ENCODE measurements at places on chromosomes 6 and 20. TPM values are rescaled to one million over a fixed set of nuclear protein-coding genes. Genes with fewer than 3 reads are reported as not detected.

- no peak overlapping the region for H3K4me3 ChIP-seq
- H3K27ac ChIP-seq = no peak overlapping the region
- peaks cover 1% of the 10 kb centered on the region for H3K4me1 ChIP-seq
Measured at GRCh38 chr6:45681860-45682511, 304.3 kb upstream of the SUPT3H start.

- DNase-seq = no peak
- H3K27ac ChIP-seq = peak overlapping the region; percentile 66
- H3K4me1 ChIP-seq = peaks cover 13% of the 10 kb centered on the region
- no peaks in the 10 kb centered on the region for H3K36me3 ChIP-seq
- H3K4me3 ChIP-seq = peak overlapping the region; percentile 68
- no peaks in the 10 kb centered on the region for H3K27me3 ChIP-seq
Measured at GRCh38 chr6:34695729-34696188, 808 bp downstream of the ILRUN start.

DNA sequence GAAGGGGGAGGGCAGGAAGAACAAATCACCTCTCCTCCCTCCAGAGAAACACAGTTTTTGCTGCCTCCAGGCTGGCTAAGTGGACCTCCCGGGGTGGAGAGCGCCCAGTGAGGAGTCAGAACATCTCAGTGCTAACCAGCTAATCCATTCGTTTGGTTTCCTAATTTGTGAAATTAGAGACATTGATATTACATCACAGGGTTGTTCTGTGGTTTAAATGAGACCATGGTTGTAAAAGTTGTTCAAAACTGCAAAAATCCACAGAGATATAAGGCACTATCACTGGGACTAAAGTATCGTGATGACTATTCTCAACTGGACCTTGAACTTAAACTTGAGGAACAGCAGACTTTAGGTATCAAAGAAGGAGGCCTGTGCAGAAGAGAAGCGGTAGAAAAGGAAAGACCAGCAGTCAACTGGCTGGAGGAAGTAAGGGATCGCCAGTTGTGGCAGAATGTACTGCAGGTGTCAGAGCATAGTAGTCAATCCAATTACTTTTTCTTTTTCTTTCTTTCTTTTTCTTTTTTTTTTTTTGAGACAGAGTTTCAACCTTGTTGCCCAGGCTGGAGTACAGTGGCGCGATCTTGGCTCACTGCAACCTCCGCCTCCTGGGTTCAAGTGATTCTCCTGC lies 33.9 kb downstream of the RIPOR2 start:
- no peaks in the 10 kb centered on the region for H3K27me3 ChIP-seq
- no peak overlapping the region for H3K27ac ChIP-seq
- no peak overlapping the region for H3K4me3 ChIP-seq
- DNase-seq = no peak
- no peaks in the 10 kb centered on the region for H3K36me3 ChIP-seq

DNA sequence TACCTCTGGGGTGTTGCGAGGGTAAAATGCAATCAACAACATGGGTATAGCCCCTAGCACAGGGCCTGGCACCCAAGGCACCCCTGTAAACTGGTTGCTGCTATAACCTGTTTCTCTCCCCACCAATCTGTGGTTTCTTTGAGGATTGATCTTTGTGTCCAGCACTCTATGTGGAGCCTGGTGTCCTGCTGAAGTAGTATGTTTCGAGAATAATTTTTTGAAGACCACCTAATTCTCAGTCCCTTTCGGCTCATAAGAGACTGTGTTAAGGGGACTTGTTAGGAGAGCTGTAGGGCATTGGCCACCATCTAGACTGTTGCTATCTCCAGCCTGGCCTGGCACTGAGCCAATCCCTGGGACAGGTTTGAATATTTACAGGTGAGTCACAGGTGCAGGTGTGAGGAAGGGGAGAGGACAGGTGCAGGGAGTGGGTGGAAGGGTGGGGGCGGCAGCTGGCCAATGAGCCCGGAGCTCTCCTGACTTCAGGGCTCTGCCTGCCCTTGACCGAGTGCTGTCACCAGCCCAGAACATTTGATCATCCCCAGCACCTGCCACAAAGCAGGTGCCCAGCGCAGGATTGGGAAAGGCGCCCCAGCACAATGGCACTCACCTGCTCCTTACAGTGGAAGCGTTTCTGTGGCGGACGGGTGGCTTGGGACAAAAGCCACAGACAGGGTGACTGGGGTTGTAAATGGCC lies 8.1 kb upstream of the C20orf144 start:
- no peaks in the 10 kb centered on the region for H3K36me3 ChIP-seq
- H3K4me3 ChIP-seq = no peak overlapping the region
- H3K27ac ChIP-seq = peak overlapping the region; percentile 45

DNA sequence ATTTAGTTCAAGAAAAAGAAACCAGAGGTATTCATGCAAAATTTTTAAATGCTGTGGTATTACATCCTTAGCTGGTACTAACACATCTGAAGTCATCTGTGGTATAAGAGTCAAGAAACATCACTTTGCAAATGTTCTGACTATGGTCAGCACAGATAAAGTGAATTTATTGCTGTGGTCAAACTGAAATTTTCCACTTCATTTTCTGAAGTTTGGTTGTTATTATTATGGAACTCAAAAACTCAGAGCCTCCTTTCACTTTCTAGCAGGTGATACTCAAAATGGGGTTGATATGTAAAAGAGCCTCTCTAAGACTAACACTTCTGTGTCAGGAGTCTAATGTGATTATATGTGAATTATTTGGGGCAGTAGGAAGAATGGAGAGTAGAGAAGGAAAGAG lies 257.8 kb downstream of the RNGTT start:
- H3K4me1 ChIP-seq = no peaks in the 10 kb centered on the region
- H3K27ac ChIP-seq = no peak overlapping the region
- no peaks in the 10 kb centered on the region for H3K27me3 ChIP-seq
- no peak for DNase-seq

- no peaks in the 10 kb centered on the region for H3K36me3 ChIP-seq
- no peak overlapping the region for H3K4me3 ChIP-seq
Measured at GRCh38 chr20:41167481-41168253, 30.3 kb downstream of the PLCG1 start.

DNA sequence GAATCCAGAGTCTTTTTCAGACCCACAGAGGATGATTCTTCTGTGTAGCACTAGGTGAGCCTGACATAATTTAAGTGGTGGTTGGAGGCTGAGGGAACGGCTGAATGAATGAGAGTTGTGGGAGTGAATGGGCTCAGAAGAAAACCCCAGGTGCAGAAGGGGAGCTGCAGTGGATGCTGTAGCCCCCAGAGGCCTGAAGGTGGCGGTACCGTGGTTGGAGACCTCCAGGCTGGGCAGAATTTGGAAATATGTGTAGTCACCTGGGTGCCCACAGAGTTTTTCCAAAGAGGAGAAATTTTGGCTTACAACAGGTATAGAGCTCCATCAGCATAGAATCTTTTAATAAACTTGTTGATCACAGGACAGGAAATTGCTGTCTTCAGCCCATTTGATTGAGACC lies 6.5 kb upstream of the RAET1G start:
- no peak overlapping the region for H3K4me3 ChIP-seq
- H3K27me3 ChIP-seq = no peaks in the 10 kb centered on the region
- DNase-seq = no peak
- no peaks in the 10 kb centered on the region for H3K36me3 ChIP-seq
- H3K27ac ChIP-seq = no peak overlapping the region

DNA sequence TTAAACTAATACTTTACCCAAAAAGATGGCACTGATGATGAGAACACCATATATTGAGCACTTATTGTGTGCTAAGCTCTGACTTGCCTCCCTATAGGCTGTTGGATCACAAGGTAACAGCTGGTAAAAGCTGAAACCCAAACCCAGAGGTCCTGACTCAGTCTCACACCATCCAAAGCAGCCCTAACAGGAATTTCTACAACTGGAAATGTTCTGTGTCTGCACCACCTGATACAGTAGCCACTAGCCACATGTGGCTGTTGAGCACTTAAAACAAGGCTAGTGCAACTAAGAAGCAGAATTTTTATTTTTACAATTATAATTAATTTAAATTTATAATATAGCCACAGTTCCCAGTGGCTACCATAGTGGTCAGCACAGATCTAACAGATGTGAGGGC lies 15.6 kb upstream of the MATN4 start:
- no peak overlapping the region for H3K27ac ChIP-seq
- H3K4me1 ChIP-seq = no peaks in the 10 kb centered on the region
- no peaks in the 10 kb centered on the region for H3K36me3 ChIP-seq
- no peak for DNase-seq
- no peaks in the 10 kb centered on the region for H3K27me3 ChIP-seq

- H3K4me3 ChIP-seq = no peak overlapping the region
- H3K36me3 ChIP-seq = no peaks in the 10 kb centered on the region
- no peak overlapping the region for H3K27ac ChIP-seq
- no peak for DNase-seq
Measured at GRCh38 chr6:43921548-43922425, 151.8 kb downstream of the VEGFA start.

GRCh38 chr6:156451088-156451487 lies 326.1 kb upstream of the ARID1B start:
- H3K4me3 ChIP-seq = no peak overlapping the region
- H3K4me1 ChIP-seq = no peaks in the 10 kb centered on the region
- no peaks in the 10 kb centered on the region for H3K27me3 ChIP-seq
- no peak for DNase-seq
- H3K27ac ChIP-seq = no peak overlapping the region

GRCh38 chr6:77425671-77426070 lies 37.6 kb downstream of the HTR1B start:
- H3K27me3 ChIP-seq = no peaks in the 10 kb centered on the region
- no peak overlapping the region for H3K4me3 ChIP-seq
- no peaks in the 10 kb centered on the region for H3K36me3 ChIP-seq
- H3K27ac ChIP-seq = no peak overlapping the region
- DNase-seq = no peak

DNA sequence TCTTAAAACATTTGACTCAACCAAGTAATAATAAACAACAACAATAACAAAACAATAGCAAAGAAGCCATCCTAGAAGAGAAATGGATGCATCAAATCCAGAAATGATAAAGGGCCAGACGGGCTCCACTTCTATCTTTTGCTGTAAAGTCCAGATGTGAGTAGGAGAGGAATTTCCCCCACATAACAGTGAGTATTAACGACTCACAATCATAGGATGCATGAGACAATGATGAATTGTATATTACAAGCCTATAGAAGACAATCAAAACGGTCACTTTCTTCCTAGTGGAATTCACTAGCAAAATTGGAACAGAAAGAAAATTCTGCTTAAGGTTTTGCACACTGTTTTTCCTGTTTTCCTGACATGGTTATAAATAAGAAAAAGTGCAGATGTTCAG lies 97.0 kb upstream of the PREP start:
- no peak for DNase-seq
- no peak overlapping the region for H3K4me3 ChIP-seq
- no peaks in the 10 kb centered on the region for H3K27me3 ChIP-seq
- H3K27ac ChIP-seq = no peak overlapping the region
- H3K4me1 ChIP-seq = no peaks in the 10 kb centered on the region

- peak; percentile 20 for DNase-seq
- peaks cover under 1% of the 10 kb centered on the region for H3K27me3 ChIP-seq
- no peak overlapping the region for H3K4me3 ChIP-seq
- no peaks in the 10 kb centered on the region for H3K36me3 ChIP-seq
Measured at GRCh38 chr6:170287371-170287876, 3.5 kb downstream of the DLL1 start.

The ABRACL gene
- 21.9 TPM for total RNA-seq

The GABRR1 gene
- not detected for total RNA-seq

The FRMD1 gene
- total RNA-seq = 0.33 TPM

The RAET1E gene
- total RNA-seq = 0.20 TPM

The SAMD3 gene
- 1.1 TPM for total RNA-seq

The UNC5CL gene
- 1.3 TPM for total RNA-seq

The ELOVL4 gene
- 1.4 TPM for total RNA-seq

The VWA7 gene
- total RNA-seq = 0.48 TPM

The SGK2 gene
- total RNA-seq = 1.6 TPM

Data from ovary (tissue), 10 donors.